AG09309 (cell line): ENCODE measurements at places on chromosomes 7 and 10.

- DNase-seq: no peak
Observed at GRCh38 chr10:132608511-132609195, 71.1 kb downstream of the INPP5A start.

DNA sequence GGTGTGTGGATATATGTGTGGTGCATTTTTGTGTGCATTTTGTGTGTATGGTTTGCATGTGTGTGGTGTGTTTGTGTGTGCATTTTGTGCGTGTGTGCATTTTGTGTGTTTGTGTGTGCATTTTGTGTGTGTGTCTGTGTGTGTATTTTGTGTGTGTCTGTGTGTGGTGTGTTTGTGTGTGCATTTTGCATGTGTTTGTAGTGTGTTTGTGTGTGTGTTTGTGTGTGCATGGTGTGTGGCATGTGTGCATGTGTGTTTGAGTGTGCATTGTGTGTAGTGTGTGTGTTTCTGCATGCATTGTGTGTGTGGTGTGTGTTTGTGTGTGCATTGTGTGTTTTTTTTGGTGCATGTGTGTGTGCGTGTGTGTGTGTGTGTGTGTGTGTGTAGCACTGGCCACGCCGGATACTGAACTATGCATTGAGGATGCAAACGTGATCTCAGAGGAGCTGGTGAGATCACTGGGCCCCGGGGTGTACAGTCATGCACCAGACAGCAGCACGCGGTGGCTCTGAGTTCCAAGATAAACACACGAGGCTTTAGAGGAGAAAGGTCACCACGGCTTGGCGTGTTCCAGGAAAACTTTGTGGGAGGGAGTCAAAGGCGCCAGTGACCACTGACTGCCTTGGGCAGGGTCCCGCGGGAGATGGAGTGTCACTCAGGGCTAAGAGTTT lies 106.6 kb upstream of the SHH start:
- no peak for DNase-seq

DNA sequence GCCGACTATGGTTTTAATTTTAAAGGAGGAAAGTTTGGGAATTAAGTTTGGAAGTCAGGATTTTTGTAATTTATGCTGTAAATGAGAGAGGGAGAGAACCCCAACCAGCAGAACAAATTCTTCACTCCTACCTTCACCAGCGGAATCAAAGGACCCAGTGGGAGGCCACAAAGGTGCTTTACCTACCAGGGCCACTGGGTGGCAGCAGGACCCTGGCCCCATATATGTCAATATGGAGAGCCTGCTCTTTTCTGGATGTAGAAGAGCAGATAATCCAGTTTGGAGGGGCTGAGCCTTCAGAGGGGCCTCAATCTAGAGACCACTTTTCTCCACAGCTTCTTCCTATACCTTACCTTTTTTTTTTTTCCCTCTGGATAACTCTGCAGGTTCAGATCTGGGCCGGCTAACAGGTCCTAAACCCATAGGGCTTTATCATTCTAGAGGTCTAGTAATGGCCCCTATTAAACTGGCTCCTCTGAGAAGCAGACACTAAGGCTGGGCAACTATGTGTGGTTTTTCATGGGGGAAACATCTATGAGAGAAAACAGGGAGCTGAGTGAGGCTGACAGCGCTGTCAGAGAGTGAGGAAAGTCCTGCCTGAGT lies 8.5 kb upstream of the SCD start:
- no peak for DNase-seq

DNA sequence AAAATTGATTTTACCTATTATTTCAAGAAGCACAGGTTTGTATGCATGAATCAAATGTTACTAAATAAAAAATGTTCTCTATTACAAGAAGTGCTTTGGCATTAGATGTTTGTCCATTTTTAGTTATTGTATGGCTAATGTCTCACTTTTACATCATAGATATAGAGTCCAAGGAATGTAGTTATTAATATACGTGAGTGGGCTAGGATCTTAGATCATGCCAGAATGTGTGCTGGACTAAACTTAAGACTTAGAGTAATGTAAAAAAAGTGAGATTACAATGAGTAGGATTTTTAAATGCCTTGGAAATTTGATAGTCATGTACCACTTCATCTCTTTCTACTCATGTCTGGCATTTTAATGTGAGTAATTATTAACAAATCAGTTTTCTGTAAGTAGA lies 196.6 kb downstream of the ARL4A start:
- DNase-seq: no peak

- no peak for DNase-seq
Observed at GRCh38 chr7:100875356-100875751, 451 bp downstream of the SRRT start.

DNA sequence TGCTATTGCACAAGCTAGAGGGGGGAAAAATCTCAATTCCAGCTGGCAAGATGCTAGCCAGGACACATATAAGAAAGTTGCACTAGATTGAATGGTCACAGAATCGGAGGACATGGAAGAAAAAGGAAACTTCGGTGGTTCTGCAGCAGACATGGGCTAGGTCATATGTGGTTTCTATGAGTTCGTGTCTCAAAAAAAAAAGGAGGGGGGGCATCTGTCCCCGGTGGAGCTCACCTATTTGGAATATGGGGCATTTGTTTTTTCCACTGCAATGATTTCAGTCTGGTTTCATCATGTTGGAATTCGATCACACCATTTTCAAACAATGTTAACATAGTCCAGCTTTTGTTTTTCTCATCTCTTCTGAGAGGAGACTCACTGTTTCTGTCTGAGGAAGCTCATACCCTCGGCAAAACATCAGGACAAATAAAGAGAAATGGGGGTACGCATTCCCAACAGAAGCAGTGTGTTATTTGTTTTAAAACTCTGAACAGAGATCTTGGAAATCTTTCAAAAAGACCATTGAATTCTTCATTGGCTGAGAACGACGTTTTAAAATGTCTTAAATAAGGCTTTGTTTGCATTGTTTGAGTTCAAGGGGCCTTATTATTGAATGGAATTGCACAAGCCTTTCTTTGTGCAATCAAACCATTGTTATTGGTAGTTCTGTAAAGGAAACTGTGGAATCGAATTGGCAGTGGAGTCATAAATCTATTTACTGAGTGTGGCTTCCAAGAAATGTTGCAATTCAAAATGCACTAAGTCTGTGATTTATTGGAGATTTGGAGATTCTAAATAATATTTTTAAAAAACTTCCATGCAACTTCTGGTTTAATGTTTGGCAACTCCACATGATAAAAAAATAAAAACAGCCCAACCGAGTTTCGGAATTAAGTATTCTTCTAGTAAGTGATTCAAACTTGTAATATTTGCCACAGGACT lies 173.2 kb downstream of the RTKN2 start:
- peak; percentile 67 for DNase-seq

GRCh38 chr7:70498232-70498992 lies 633.5 kb upstream of the GALNT17 start:
- no peak for DNase-seq

GRCh38 chr7:25181532-25181931 lies 46.8 kb downstream of the NPVF start:
- no peak for DNase-seq

DNA sequence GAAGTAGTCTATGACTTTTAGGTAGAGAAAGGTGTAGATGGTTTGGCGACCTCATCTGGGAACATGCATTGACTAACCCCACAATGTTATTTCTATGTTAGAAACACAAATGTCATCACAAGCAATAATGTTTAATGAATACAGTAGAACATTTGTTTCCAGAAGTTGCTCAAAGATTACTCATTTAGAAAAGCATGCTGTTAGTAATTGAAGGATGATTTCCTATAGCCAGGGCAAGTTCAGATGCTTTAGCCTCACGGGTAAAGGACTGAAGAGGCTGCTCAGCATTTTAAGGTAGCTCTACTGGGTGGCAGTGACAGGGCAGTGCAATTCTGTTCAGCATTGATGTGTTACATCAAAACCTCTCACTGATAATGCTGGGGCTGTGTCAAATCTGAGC lies 199.3 kb upstream of the FZD1 start:
- DNase-seq: no peak

- no peak for DNase-seq
Observed at GRCh38 chr10:17029581-17030271, 99.9 kb downstream of the CUBN start.
